ENCODE measurements at places on chromosomes 2 and 18. TPM values are rescaled to one million over a fixed set of nuclear protein-coding genes. Genes with fewer than 3 reads are reported as not detected.

Gene HPCAL1
- 51.5 TPM for total RNA-seq

Gene GALNT5
- 7.7 TPM for total RNA-seq

Gene UGGT1
- 75.1 TPM for total RNA-seq

Gene ITGB6
- total RNA-seq: not detected

Gene LOXL3
- 9.9 TPM for total RNA-seq

DNA sequence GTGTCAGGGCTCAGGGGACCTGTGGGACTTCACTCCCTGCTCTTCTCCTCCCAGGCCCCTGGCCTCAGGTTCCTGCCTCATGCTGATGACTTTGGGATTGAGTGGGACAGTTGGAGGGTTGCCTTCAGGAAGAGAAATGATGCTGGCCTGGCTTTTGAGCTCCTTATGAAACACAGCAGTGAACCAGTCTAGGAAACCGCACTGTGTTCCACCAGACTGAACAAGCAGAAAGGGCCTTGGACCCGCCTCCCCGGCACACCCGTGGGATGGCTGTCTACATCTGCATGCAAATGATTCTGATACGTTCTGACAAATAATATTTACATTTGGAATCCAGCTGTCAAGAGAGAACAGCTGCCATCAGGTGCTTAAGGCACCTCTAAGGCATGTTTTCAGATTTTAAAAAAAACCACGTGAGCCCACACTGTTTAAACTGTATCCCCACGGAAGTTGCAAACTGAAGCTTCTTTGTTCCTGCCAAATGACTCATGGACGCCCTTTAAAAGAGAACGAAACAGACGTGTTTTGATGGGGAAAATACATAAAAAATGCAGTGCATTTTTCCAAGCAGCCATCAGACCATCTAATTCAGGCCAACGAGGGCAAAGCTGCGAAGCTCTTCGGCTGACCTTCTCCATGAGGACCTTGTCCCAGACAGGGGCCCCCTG lies 27.6 kb upstream of the ASAP2 start:
- DNase-seq: peak; percentile 85

DNA sequence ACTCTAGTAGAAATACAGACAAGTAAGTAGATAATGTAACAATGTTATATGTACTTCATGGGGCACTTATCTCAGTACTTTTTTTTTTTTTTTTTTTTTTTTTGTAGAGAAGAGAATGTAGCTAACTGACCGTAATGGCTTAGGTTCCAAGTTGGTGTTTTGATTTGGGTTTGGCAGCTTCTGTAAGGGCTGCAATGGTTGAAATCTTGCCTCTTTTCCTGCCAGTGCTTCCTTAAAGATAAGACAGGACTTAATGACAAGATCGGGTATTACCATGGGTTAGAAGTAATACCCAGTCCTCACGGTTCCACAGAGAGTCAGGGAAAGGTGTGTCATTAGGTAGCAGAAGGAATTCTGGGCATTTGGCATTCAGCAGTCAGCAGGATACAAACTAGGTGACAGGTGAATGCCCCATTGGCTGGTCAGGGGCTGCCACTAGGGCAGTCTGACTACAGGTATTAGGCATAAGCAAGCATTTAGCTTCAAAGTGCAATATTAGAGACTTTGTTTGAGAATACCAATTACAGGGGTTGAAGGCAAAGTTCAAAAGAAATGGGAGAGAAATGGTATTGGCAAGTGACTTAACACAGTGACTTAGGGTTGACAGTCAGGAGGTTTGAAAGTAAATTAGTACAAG lies 189.4 kb upstream of the RND3 start:
- no peak for DNase-seq

- DNase-seq: no peak
Measured at GRCh38 chr2:44679990-44680389, 261.5 kb upstream of the SIX3 start.

DNA sequence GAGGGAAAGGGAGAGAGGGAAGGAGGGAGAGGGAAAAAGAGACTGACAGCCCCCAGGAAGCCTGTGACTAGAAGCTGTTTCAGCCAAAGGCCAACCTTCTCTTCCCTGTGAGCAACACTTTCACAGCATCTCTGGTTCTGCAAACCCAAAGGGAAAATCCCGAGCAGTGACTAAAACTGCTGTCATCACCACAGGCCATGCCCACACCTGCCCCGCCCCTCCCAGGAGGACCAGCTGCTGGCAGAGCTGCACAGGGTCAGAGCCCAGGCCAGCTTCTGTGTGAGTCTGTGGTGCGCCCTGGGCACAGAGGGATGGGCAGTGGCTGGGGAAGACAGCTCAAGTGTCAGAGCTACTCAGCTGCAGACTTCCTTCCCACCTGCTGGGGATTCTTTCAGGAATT lies 64.9 kb upstream of the OTOS start:
- peak; percentile 4 for DNase-seq

GRCh38 chr2:187057466-187057865 lies 208.5 kb upstream of the ZSWIM2 start:
- peak; percentile 39 for DNase-seq

DNA sequence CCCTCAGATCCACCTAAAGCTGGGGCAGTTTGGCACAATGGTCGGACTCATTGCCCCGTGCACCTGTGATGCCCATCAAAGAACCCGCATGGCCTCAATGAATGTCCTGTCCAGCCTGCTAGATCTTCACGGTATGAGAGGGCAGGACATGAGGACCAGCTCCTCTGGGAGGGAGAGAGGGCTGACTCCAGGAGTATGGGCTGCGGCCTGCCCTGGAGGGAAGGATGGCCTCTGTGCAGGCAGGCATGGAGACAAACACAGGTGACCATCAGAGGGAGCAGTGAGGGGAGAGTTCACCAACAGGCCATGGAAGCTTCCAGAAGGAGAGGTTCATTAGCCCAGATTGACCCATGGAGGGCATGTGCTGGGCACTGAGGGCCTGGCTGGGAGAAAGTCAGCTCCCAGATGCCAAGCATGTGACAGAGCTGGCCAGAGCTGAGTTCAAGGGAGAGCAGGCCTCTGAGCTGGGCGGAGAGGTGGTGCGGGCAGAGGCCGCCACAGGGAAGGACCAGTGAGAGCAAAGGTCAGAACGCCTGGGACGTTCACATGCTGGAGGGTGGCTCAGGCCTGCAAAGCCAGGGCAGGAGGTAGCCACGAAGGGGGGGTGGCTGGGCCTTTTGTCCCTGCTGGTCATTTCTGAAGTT lies 36.2 kb downstream of the HJURP start:
- DNase-seq: no peak

DNA sequence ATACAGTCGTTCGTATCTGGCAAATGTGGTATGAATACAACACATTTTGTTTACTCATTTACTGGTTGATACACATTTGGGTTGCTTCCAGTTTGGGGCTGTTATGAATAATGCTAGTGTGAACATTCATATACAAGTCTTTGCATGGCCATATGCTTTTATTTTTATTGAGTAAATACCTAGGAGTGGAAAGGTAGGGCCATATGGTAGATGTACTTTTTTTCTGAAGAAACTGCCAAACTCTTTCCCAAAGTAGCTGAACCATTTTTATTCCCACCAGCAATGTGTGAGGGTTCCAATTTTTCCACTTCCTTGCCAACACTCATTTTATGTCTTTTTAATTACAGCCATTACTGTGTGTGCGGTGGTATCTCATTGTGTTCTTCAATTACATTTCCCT lies 496.2 kb upstream of the NRXN1 start:
- DNase-seq: no peak

GRCh38 chr2:7945026-7945425 lies 736.8 kb upstream of the ID2 start:
- DNase-seq: no peak

GRCh38 chr2:234841321-234842015 lies 110.3 kb upstream of the SH3BP4 start:
- DNase-seq: no peak

GRCh38 chr2:141957827-141958450 lies 172.9 kb downstream of the LRP1B start:
- DNase-seq: no peak

DNA sequence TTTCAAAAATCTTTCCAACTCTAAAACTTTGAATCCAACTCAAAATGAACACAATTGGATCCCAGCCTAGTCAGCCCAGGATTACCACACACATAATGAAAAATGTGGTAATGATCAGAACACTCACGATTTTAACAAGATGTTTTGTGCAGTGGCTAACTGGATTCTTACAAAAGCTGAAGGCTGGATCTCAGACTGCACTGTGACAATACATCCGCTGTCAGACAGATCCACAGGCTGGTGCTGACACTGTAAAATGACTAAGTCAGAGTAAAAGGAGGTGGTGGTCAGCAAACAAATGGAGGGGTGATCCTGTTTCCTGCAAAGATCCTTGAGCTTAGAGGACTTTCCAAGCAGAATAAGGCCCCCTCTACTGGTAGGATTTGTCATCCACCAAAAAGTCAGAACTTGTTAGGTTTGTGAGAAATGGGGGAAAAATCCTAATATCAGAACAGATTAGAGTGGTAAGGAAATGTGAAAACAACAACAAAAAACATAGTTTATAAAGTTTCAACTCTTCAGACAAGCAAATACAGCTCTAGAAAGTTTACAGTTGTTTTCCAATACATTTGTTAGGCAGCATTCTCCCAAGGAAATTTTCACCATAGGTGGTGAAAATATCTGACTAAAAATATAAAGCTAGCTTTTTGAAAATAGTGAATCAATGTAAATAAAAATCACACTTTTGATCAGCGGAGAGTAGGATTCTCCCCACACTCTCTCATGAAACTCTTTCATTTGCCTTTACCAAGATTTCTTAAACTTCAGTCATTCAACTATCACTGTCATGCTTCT lies 211.9 kb downstream of the AGPS start:
- peak; percentile 69 for DNase-seq

Data from fibroblast of villous mesenchyme (primary cell).